ENCODE measurements at places on chromosomes 12 and 14.

- no peak for DNase-seq
These were observed 78.3 kb upstream of the PSMA6 start for GRCh38 chr14:35213869-35214387.

DNA sequence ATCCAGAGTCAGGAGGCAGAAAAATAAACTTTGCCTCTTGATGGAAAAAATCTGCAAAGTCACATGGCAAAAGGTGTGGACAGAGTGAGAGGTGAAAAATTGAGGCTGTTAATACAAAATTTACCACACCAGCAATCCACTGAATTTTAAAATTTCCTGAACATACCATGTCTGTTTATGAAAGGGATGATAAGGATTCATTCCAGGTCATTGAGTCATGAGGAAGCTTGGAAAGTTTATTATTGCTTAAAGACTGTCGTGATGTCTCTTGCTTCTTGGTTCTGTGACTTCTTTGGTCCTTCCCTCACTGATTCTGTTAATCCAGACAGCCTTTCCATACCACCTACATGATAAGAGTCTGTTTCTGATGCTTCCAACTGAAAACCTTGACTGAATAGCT, 73.2 kb downstream of the TTC6 start:
- DNase-seq = no peak

- DNase-seq = no peak
These were observed 157.2 kb upstream of the SYT10 start for GRCh38 chr12:33596814-33597213.

GRCh38 chr12:52247622-52248540, 14.8 kb downstream of the KRT7 start:
- DNase-seq = no peak

GRCh38 chr12:109586385-109587296, 13.0 kb downstream of the MVK start:
- DNase-seq = no peak

- DNase-seq = no peak
These were observed 123.5 kb upstream of the TRHDE start for GRCh38 chr12:72148709-72149108.

- DNase-seq = peak; percentile 23
These were observed 153.3 kb upstream of the CLEC14A start for GRCh38 chr14:38409071-38409705.

DNA sequence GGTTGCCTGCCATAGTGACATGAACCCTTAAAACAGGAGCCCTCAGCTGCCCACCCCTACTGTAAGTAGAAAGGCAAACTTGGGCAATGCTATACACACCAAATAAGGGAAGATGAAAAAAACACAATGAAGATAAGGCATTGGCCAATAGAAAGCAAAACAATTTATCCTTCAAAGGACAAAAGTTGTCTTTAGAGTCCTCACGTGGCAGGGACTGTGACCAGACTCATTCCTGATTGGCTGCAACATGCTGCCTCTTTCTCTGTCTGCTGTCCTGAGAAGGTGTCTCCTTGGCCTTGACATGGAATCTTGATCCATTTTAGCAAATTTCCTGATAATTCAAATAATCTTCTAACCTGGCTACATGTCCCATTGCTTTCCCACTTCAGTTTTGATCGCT, 131.9 kb downstream of the GPR135 start:
- DNase-seq = no peak

- no peak for DNase-seq
These were observed 58.3 kb upstream of the ISM2 start for GRCh38 chr14:77556946-77557345.

DNA sequence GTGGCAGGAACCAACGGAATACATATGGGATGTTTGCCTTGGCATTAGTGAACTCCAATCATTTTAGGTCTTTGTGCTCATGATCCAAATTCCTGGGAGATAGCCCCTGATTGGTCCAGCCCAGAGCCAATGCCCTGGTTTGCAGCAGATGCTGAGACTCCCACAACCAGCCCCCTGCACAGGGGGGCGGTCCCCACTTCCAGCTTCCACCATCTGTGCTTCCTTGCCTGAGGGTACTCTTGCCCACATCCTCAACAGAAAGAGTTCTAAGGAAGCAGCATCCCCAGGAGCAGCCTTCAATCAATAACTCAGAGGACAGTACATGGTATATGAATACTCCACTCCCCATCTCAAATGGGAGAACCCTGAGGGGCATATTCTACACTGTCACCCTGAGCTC, 39.7 kb upstream of the FICD start:
- peak; percentile 40 for DNase-seq

- DNase-seq = no peak
These were observed 3.0 kb downstream of the MIS18BP1 start for GRCh38 chr14:45249856-45250575.

- peak; percentile 65 for DNase-seq
These were observed 48.7 kb upstream of the ABCC9 start for GRCh38 chr12:21989819-21990412.

DNA sequence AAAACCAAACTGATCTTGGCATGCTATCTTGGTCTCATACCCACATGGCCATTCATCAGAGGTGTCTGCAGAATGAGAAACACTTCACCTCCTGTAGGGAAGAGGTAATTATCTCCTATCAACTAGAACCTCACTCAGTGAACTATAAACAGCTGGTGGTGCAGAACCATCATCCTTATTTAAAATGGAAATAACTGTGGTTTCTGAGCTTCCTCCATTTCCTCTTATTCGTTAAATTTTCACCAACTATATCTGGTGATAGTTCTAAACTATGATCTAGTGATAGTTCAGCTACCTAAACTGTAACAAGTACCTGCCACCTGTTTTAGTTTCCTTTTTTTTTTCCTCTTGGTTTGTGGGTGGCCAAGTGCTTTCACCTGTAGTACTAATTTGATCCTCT, 218.5 kb downstream of the FUT8 start:
- no peak for DNase-seq

- no peak for DNase-seq
These were observed 96.4 kb downstream of the TMEM260 start for GRCh38 chr14:56676042-56676441.

DNA sequence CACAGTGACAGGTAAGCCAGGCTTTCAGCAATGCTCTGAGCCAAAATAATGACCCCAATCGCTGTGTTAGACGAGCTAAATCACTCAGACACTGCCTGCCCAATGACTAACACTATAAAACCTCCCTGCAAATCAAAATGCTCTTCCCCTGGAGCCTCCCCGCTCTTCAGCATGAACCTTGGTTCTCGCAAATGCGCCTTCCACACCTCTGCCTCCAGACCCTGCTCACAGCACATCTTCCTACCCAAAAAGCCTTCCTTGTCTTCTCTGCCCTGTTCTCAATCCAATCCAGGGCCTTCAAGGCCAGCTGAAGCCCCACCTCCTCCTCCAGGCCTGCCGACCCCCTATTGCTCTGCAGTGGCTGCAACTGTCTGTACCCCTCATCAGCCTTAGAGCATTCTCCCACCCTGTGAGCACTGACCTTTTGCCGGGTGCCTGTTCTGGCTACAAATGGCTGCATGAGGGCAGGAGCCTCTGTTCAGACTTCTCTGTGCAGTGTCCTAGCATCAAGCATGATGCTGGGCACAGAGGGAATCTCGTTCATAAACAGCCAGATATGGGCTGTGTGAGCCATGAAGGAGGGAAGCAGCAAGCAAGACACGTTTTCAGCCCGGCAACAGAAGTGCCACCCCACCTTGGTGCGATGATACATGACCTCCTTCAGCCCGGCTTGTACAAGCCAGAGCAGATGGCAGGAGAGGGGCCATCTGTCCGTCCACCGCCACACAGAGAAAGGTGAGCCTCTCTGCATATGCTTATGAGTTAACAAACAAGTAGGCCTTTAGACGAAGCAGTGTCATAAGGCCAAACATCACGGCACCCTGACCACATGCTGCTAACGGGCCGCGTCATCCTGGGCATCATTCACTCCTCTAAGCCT, 64.5 kb upstream of the DDX11 start:
- peak; percentile 22 for DNase-seq

DNA sequence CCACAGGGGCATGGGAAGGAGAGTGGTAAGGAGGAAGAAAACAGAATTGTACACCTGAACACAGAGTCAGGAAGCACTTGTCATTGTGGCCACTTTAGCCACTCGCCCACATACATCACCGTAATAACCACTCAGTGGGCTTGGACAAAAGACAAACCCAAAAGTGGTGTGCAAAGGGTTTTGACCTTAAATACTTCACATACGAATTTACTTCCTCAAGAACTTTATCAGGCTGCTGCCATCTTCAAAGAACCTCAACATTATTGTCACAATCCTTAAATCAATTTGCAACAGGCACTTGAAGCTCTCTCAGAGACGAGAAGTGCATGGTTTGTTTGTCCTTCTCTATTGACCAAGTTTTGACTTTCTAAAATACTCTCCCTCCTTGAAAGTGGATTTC, 187.3 kb upstream of the EGLN3 start:
- no peak for DNase-seq

- no peak for DNase-seq
These were observed 71.9 kb downstream of the SLC25A47 start for GRCh38 chr14:100394886-100395672.

- DNase-seq = no peak
These were observed 77.4 kb downstream of the AACS start for GRCh38 chr12:125142601-125143000.

GRCh38 chr12:9404031-9404430, 195.8 kb upstream of the PZP start:
- DNase-seq = no peak

DNA sequence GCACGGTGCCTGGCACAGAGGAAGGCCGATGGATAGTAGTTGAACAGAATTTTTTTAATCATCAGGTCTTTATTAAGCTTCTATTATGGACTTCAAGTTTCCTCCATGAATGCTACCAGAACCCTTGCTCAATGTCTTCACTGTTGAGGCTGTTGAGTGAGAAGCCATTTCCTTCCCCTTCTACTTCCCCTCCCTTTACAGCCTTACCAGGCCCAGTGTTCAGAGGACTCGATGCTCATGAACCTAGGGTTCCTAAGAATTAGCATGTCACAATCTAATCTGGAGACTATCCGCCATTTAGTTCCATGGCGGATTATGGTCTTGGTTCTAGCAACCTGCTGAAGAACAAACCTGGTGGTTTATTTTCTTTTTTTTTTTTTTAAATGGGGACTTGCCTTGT, 17.7 kb downstream of the ETV6 start:
- DNase-seq = no peak

DNA sequence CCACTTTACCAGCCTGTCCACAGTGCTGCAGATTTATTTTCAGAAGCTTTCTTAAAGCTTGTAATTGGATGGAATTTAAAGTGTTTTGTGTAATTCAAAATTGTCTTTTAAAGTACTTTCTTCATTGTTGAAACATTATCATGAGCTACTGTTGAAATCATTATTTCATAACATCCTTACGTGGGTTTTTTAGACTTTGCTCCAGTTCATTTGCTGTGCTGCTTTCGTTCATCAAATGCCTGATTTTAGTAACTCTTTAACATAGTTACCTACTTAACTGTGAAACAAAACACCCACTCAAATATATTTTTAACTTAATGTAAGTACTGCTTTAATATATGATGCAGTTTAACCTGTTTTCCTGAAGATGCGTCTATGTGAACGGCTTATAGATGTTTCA, 47.5 kb downstream of the PIWIL1 start:
- no peak for DNase-seq

- DNase-seq = no peak
These were observed 291.3 kb downstream of the SLC16A7 start for GRCh38 chr12:59887178-59887577.

DNA sequence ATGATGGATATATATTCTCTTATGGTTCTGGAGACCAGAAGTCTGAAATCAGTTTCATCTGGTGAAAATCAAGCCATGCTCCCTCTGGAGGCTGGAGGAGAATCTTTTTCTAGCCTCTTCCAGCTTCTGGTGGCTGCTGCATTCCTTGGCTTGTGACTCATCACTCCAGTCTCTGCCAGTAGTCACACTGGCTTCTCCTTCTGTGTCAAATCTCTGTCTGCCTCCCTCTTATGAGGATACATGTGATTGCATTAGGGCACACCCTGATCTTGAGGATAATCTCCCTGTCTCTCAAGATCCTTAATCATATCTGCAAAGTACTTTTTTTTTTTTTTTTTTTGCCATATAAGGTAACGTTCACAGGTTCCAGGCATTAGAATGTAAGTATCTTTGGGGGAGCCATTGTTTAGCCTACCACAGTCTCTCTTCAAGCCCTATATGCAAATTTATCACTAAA, 17.7 kb downstream of the DNAL1 start:
- DNase-seq = no peak

GRCh38 chr14:21924479-21924878, 250.9 kb upstream of the OR4E1 start:
- DNase-seq = no peak

- DNase-seq = peak; percentile 86
These were observed 105.4 kb downstream of the APAF1 start for GRCh38 chr12:98750511-98750910.

DNA sequence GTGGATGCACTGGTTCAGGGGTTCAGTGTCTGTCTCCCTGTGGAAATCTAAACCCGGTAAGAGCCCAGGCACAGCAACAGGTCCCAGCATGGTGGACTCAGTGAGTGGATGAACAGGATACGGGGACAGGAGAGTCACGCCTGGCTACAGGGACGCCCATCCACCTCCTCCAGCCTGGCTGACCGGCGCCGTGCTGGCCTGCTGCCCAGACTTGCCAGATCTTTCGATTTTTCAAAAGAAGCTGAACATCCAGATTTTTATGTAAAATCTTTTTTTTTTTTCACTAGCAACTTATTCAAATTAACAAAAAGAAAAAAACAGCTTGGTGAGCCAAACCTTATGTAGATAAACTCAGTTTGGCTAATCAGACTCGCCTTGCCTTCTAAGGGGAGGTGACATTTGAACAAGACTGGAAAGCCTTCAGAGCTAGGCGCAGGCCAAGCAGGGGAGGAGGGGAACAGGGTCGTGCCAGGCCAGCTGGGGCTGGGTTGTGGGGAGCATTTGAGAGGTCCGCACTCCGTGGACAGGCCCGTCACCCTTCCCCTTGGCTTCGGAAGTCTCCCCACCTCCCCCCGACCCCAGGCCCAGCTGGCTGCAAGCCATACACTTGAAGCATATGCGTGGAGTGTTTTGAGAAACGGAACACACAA, 87.8 kb upstream of the NCOR2 start:
- DNase-seq = peak; percentile 99

DNA sequence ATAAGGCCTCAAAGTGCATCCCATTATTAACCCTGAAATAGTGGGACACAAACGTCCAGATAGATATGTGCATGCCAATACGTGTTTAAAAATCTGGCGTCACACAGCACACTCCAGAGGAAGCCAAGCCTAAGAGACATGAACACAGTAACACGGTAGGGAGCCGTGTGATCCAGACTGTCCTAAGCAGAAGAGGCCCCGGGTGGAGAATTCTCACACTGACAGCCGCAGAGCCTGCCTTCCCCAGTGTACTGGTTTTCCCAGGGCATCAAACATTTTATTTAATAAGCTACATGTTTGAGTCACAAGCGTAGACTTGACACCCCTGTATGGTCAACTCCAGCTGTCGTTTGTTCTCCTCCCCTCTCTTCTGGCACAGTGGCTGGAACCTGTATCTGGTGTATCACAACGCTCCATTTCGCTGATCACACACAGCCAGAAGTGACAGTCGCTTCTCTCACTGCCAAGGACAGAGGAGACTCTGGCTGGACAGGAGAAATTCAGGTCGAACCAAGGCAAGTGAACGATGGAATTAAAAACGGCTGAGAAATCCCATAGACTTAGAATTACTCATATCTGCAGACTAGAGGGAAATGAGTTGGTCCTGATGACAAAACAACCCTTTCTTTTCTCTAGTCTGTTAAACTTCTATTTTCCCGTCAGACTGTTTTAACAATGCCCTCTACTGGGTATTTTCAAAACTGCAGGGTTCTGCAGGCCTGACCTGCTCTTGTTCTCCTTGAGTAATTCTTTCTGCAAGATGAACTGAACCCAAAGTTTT, 359.9 kb downstream of the RGS6 start:
- DNase-seq = peak; percentile 87

All from brain (organoid and tissue), 16 donors.